Large intestine (tissue), 12 donors: ENCODE measurements at places on chromosomes 4 and X. TPM values are rescaled to one million over a fixed set of nuclear protein-coding genes. Genes with fewer than 3 reads are reported as not detected.

DNA sequence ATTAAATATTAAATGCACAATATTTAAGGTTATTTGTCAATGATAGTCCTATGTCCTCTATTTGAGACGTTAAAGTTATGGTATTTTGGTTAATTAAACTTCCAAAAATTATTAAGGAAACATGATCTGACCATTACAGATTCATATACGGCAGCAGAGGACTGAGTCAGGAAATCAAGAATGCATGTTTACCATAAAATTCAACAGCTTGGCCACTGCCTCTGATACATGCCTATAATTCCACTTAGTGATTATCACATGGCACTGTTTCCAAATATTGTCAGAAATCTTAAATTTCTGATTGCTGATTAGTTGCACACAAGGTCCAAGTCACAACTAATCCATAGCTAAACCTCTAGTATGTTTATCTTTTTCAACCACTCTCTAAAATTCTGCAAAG, 232.2 kb upstream of the UGT8 start:
- no peak for DNase-seq

DNA sequence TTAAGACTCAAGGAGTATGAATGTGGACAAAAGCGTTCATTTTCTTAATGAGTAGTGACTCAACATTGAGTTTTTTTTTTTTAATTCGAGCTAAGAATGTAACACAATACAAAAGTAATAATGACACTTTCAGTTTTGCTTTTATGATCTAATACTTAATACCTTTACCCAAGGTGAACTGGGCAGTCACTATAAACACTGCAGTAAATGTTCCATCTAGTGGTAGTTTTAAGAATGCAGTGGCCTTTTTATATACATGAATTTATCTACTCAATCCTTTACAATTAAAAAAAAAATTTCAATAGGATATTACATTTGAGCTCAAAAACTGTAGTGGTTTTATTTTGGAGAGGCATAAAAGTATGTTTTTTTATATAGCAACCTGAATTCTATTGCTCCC, 33.9 kb downstream of the PDK3 start:
- DNase-seq: no peak

The RAB40AL gene
- 0.25 TPM for polyA plus RNA-seq

The TRIM2 gene
- 105 TPM for polyA plus RNA-seq
